ENCODE measurements at places on chromosomes 1 and 21. TPM values are rescaled to one million over a fixed set of nuclear protein-coding genes. Genes with fewer than 3 reads are reported as not detected.

DNA sequence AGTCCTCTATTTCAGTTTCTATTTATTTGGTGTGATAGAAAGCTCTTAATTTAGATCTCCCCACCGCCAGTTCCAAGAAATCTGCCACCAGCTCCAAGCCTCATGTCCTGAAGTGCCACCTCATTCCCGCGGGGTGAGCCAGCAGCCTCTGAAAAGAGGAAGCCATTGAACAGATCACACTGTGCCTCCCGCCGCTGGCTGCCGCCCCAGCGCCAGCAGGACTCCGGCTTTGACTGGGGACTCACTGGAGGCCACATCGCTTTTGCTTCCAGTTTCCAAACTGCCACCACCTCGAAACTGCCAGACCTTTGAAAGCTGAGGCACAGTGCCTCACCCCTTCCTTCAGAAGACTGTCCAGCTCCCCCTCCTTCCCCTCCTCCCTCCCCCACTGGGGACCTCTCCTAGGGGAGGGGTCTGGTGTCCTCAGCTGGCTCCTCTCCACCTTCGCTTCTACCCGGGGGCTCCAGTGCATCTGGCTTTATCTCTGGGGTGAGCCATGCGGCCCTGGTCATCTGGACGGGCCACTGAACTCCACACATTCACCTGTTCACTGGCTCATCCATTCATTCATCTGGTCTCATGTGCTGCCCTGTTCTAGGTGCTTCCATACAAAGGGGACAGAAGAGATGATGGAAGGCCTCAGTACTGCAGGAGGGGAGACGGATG lies 58.9 kb downstream of the VPS26C start:
- peak; percentile 92 for DNase-seq

- peak; percentile 77 for DNase-seq
Observed at GRCh38 chr21:29130270-29130969, at the start of gene MAP3K7CL. MAP3K7CL (plus strand) TSS chr21:29130644; CDS start chr21:29133345, 2,701 bp downstream.

DNA sequence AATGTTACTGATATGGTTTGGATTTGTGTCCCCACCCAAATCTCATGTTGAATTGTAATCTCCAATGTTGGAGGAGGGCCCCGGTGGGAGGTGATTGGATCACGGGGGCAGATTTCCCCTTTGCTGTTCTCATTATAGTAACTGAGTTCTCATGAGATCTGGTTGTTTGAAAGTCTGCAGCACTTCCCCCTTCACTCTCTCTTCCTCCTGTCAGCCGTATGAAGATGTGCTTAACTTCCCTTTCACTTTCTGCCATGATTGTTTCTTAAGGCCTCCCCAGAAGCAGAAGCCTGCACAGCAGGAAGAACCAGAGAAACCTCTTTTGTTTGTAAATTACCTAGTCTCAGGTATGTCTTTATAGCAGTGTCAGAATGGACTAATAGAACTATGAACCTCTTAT lies 28.4 kb downstream of the TRIM33 start:
- no peak for DNase-seq

- DNase-seq = no peak
Observed at GRCh38 chr21:42562816-42563215, 49.2 kb downstream of the SLC37A1 start.

DNA sequence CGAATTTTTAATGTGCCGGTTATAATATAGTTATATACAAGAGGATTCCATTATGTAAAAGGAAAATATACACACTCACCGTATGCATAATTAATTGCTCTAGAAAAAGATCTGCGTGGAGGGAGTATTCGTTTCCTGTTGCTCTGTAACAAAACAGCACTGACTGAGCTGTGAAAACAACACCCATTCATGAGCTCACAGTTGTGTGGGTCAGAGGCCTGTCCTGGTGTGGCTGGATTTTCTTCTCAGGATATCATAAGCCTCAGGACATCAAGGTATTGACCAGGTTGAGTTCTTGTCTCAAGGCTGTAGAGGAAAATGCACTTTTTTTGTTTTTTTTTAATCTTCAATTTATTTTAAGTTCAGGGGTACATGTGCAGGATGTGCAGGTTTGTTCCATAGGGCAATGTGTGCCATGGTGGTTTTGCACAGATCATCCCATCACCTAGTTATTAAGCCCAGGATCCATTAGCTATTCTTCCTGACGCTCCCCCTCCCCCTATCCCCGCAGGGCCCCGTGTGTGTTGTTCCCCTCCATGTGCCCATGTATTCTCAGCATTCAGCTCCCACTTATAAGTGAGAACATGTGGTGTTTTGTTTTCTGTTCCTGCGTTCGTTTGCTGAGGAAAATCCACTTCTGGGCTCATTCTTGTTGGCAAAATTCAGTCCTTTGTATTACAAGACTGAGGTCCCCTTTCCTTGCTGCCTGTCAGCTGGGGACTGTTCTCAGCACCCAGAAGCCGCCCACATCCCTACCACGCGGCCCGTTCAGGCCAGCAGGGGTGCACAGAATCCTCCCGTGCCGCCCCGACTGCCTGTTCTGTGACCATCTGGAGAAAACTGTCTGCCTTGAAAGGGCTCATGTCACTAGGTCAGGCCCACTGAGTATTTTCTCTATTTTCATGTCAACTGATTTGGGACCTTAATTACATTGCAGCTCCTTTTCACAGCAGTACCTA lies 87.4 kb upstream of the ERRFI1 start:
- DNase-seq = no peak

C4BPB gene
- total RNA-seq = not detected

GRCh38 chr1:64187646-64188045 lies 15.8 kb upstream of the UBE2U start:
- DNase-seq = no peak

DNA sequence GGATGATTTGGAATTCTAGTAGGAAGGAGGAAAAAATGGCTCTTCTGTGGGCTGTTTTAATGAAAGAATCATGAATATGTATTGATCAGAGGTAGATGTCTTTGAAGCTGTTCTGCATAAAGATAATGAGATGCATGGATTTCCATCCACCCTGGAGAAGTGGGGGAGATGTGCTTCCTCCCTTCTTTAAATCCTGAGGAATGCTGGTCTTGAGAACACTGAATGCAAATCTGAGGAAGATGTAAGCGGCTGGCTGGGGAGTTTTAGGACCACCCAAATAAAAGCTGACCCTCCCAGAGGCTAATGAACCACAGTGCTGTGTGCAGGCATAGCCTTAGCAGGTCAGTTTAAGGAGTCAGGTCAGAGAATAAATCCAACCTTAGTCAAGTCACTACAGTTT lies 37.3 kb downstream of the ZMYND12 start:
- DNase-seq = no peak

SLAMF7 gene
- total RNA-seq = 0.41 TPM

GRCh38 chr21:26969971-26970725 lies 3.3 kb upstream of the ADAMTS5 start:
- DNase-seq = no peak

DNA sequence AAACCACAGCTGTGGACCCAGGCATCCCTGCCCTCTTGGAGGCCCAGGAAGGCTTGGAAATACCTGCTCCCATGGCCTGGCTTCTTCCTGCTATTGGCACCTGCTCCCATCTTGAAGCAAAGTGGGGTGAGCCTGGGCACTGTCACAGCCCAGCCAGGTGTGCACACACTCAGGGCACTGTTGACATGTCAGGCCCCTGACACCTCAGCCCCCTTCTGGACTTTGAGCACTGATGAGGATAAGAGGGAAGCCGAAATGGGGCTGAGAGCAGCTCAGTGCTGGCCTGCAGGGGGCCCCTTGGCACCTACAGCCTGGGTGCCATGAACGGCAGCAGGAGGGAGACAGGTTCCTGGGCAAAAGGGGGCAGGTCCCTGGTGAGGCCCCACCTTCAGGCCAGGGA lies 55.9 kb downstream of the DAB1 start:
- DNase-seq = no peak

GRCh38 chr21:24705201-24705600 lies 902.1 kb downstream of the MRPL39 start:
- DNase-seq = no peak
